Stimulated activated CD8-positive, alpha-beta memory T cell treated with anti-CD3 and anti-CD28 coated beads, Interleukin-7, amount 100 ng/mL, for 48 hours (primary cell): ENCODE measurements at places on chromosomes 16 and 17.
A peak's percentile ranks its signal among the peaks of the same experiment; 100 is the strongest.

GRCh38 chr16:608019-608418, 18.2 kb downstream of the RAB40C start:
- no peak for DNase-seq

- DNase-seq: no peak
Measured at GRCh38 chr17:43406676-43407645, 8.2 kb downstream of the ARL4D start.

GRCh38 chr17:60960398-60961065, 282.9 kb downstream of the BCAS3 start:
- DNase-seq: no peak

DNA sequence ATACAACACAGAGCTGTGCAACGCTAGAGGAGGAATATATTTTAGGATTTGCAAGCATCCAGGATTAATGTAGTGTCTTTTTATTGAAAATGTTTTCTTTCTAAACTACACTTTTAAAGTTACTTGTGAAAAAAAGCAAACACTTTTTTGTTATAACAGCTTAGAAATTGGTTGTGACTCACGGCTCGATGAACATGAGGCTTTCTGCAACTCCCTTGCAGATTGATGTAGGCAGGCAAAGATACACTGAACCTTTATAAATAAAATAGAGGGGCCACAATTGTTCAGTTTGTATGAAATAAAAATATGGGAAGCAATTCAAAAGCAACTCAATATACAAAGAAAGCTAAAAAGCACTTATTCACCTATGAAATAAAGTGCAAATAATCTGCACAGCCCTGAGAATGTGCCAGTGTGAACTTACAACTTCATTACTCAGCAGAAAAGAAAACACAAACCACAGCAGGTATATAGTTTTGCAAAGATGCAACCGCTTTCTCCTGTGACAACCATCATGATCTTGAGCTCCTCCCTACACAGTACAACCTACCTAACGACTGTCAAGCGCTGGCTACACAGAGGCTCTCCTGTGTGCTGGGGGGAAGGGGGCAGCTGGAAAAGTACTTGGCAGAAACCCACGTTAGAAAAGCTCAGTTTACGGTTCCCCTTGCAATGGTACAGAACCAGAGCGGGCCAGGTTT, 948 bp downstream of the LUC7L start:
- no peak for DNase-seq

DNA sequence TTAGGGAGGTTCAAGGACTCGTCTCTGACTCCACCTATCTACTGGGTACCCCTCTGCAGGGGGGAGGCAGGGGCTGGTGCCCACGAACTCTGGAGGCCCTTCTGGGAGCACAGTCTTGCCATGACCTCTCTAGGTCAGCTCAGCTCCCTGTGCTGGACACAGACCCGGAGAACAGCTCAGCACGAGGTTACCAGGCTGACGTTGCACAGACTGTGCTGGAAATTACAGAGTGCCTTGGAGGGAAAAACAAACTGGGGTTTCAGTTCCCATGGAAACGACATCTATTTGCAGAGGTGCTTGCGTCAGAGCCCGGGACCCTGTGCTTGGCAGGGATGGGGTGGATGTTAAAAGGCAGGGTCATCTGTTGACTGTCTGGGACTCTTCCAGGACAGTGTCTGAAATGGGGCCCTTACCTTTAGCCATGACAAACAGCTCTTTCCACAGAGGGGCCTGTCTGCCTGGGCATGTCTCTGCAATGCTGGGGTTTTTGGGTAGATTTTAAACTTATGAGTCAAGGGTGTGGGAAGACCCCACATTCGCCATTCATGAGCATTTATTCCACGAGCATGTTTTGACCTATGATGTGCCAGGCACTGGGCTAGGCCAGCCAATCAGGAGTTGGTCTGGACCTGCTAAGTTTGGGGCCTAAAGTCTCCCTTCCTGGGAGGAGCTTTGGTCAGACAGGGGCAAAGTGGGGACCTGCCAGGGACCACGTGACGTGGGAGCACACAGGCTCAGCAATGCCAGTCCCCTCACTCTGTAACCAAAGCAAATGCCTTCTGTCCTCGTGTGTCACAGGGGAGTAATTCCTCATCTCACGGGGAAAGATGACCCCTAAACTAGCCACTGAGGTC, 22.5 kb downstream of the CCR7 start:
- peak; percentile 86 for DNase-seq

DNA sequence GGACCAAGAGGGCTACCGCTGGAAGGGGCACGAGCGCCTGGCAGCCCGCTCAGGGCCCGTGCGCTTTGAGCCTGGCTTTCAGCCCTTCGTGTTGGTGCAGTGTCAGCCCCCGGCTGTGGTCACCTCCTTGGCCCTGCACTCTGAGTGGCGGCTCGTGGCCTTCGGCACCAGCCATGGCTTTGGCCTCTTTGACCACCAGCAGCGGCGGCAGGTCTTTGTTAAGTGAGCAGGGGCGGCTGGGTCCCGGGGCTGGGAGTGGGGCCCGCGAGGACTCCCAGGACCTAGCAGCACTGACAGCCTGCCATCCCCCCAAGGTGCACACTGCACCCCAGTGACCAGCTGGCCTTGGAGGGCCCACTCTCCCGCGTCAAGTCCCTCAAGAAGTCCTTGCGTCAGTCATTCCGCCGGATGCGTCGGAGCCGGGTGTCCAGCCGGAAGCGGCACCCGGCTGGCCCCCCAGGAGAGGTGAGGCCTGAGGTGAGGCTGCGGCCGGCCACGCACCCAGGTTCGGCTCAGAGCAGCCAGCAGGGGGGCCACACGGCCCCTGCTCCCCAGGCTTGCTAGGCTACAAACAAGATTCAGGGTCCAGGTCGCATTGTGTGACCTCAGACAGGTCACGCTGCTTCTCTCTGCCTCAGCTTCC, 17.4 kb upstream of the MYO15B start:
- DNase-seq: no peak

DNA sequence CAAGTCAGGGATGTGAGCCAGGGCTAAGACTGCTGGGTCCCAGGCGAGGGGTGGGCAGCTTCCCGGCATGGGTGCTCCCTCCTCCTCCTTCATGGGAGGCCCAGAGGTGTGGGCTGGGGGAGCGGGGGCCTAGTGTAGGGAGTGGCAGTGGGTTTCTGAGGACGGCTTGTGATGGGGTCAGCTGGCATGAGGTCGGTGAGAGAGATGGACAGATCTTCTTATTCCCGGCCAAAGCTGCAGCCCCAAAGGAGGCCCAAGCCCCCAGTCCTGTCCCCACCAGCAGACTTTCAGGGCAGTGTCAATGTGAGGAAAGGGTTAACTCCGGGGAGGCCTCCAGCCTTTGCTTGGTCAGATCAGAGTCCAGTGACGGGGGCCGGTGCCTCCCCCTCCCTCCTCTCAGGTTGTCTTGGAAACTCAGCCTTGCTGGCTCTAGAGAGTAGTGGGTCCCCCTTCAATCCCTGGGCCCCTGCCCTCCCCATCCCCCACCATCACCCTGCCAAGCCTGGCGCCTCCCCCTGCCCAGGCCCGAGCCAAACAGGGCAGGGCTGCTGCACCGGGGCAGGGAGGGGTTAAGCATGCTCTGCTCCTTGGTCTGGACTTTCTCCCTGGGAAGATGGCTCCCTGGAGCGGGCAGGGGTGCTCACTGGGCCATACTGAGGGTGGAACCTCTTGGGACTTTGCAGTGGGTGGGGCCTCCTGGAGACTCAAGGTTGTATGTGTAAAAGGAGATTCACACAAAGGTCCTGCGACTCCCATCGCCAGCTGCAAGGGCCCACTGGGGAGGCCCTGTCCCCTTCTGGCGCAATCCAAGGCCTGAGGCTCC, 12.4 kb downstream of the NAT9 start:
- DNase-seq: no peak

DNA sequence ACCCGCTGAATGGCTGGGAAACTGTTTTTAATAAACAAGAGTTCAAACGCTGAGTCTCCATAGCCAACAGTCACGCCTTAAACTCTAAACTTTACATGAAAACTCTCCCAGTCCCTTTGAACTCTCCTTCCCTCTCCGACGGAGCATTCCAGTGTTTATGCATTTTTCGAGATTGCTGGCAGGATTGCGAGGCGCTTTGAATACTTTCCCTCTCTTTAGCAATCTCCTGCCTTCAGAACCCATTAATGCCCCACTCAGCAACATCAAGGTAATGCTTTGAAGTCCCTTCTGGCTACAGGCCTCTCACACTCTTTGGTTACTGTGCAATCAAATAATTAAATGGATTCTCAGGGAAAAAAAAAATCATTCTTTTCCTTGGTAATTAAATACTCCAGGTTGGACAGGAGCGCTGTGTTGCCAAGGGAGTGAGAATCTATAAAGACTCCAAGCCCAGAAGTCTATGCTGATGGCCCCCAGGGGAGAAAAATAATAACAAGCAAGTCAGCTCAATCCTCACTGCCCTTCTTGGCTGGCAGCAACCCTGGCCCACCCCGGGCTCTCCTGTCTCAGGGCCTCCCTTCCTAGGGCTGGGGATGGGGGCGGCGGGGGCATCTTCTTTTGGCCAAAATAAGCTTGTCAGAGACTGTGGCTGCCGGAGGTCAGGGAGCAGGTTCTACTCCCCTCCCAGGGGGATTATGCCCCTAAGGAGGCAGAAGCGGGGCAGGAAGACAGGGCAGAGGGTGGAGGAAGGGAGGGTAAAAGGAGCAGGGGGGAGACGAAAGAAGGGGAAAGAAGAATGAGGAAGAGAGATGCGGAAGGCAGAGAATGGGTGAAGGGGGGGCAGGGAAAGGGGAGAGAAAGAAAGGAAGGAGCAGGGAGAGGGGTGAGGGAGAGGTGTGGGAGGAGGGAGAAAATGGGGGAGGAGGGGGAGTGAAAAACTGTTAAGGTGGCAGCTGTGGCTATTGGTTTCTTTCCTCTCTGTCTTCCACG, 45.2 kb downstream of the AXIN2 start:
- DNase-seq: no peak

GRCh38 chr17:80388175-80388574, 26.8 kb upstream of the ENDOV start:
- DNase-seq: no peak
